AG04450 (cell line): ENCODE measurements at places on chromosomes 16 and 17. TPM values are rescaled to one million over a fixed set of nuclear protein-coding genes. Genes with fewer than 3 reads are reported as not detected.

USP6 gene
- not detected in 2 replicates for polyA plus RNA-seq

DNA sequence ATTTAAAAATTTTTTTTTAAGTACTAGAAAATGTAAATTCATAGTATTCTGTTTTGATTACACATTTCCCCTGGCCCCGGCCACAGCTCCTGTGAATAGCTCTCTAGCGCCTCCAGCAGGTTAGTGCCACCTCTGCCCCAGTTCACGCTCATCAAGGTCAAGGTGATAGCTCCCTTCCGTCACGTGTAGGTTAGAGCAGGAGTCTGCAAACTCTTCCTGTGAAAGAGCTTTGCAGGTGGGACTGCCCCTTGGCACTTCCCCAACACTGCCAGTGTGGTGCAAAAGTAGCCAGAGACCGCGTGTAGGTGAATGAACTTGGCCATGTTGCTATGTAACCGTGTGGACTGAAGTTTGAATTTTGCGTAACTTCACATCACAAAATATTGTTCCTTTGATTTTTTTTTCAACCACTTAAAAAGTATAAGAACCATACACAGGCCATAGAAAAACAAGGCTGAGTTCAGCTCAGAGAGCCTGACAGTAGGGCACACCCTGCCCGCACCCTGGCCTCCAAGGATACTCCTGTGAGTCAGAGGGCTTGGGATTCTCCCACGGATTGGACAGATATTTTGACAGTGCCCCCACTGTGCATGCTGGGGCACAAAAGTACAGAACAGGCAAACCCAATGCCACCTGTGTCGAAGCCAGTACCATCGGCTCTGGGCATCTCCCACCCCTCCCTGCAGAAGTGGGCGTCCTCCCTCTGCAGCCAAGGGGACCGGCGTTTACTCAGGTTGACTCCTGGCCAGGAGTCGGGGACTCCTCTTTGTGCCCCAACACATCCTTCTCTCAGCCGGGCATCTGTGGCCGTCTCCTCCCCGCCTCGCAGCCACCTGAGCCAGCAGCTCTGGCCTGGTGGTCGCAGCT lies 92.0 kb upstream of the CHMP6 start:
- DNase-seq = no peak

DNA sequence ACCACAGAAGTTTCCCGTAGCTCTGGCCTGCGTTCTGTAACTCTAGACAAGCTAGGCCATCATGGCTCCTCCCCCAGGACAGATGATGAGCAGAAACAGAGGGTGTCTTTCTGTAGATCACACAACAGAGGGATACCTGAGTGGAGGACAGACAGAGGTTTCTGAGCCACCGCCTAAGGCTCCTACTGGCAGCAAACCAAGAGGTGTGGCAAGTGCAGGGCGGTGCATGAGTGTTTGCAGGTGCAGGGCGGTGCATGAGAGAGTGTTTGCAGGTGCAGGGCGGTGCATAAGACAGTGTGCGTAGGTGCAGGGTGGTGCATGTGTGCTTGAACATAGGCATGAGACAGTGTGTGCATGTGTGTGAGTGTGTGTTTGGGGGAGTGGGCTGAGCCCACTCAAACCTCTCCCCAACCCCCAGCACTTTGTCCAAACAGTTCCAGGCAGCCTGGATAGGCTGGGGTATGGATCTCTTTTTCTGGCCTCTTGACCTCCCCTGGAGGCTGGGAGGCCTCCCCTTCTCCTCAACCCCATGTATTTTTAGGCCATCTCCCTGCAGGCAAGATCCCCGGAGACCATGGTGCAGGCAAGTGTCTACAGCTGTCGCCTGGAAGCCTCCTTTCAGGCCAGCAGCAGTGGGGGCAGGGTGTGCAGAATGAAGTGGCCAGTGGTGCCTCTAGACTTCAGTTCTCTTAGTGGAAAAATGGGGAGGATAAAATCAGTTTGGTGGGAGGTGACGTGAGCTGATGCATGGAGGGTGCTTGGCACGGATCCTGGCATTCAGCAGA lies 53.4 kb upstream of the CBX4 start:
- no peak for DNase-seq

GRCh38 chr17:8857919-8858318 lies 9.6 kb downstream of the PIK3R6 start:
- no peak for DNase-seq

DNA sequence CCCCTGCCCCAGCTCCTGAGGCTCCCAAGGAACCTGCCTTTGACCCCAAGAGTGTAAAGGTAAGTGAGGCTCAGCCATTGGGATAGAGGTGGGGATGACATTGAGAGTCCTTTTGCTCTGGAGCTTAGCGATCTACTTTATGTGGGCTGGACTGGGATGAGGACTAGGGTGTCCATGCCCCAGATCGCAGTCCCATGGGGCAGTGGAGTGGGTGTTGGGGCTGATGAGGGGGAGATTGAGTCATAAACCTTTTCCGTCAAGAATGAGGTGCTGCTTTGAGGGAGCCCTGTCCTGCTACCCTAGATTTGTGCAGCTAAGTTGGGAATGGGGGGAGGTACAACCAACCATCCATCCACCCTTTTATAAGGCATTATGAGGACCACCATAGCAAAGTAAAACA lies 351 bp downstream of the MYL4 start:
- DNase-seq = no peak

- no peak for DNase-seq
These were observed 61.2 kb upstream of the RBFOX1 start for GRCh38 chr16:7271486-7271885.

GRCh38 chr17:74271901-74272561 lies 2.0 kb upstream of the DNAI2 start:
- no peak for DNase-seq

GRCh38 chr16:68265078-68265920 lies 973 bp downstream of the SLC7A6 start:
- no peak for DNase-seq

DNA sequence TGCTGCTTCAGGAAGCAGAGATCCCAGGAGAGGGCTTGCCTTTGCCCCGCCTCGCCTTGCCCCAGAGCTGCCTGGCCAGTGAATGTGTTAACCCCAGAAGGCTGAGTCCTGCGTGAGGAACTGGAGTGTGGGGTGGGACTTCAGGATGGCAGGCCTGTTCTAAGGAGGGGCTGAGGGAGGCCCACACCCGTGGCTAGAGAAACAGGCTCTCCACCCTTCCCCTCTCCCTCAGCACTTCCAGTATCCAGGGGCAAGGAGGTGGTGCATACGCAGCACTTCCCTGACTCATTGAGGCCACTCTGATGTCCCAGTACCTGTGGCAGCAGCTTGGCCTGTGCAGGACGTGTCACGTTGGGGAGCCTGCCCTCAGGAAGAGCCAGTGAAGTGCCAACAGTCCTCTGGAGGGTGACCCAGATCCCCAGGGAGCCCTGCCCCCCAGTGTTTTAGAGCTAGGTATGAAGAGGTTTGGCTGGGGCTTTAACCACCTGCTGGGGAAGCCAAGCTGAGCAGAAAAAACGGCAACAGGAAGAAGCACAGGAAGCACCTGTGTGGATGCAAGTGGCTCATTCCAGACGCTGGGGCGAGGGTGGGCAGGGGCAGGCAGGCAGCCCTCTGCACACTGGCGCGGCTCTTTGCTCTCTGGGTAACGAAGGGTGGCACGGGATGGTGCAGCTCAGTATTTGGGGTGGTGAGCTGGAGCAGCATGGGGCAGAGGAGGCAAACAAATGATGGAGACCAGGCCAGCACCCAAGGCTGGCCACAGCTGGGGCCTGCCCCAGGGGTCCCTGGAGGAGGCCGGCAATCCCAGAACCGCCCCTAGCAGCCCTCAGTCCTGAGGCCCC lies 14.7 kb upstream of the CTCF start:
- no peak for DNase-seq

DNA sequence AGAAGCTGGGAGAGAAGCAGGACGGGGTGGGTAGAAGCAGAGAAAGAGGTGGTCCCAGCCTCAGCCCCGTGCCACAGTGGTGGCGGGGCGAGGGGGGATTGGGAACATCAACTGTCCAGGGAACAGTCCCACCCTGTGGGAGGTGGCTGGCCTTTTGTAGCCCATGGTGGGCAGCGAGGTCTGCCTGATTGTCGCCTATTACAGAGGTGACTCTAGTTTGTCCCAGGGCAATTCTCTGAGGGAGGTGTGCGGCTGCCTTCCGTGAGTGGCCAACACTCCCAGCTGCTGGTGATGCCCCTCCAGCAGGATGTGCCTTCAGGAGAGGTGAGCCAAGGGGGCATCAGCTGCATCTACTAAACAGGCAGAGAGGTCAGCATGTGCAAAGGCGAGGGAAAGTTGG lies 5.0 kb upstream of the BRD7 start:
- DNase-seq = no peak
